ENCODE measurements at places on chromosomes 5 and 9.

DNA sequence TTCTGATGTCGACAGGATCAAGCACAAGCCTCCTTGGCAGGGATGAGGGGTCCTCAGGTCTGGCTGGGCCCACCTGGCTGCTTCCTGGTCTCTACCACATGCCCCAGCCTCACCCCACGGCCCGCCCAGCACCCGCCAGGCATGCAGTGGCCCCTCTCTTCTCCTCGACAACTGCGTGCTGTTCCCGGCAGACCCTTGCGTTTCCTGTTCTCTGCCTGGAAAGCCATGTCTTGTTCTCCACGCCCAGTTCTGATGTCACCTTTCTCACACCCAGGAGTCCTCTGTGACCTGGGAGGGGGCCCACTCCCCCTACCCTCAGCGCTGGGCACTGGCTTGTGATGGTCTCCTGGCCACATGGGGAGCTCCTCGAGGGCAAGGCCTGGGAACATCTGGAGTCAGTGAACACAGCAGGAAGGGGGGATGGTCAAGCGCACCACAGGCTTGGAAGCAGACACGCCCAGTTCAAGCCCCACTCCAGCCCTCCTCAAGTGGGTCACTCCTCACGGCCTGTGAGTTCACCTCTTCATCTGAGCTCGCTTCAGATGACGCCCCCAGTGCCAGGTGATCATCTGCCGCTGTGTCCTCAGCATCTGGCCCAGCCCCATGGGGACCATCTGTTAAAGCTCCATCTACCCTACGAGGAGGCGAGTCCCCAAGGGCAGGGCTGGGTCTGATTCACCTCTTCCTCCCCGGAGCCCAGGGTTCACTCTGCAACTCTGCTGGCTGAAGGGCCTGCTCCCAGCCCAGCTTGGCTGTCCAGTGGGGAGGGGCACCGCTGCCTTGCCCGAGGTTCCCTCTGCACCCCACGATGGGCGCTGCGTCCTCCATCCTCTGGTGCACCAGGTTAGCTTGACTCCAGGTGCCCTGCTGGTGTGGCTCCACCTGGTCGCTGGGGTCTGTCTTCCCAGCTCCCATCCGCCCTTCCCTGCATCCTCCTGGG, 133.2 kb upstream of the PHYKPL start:
- no peak for DNase-seq

DNA sequence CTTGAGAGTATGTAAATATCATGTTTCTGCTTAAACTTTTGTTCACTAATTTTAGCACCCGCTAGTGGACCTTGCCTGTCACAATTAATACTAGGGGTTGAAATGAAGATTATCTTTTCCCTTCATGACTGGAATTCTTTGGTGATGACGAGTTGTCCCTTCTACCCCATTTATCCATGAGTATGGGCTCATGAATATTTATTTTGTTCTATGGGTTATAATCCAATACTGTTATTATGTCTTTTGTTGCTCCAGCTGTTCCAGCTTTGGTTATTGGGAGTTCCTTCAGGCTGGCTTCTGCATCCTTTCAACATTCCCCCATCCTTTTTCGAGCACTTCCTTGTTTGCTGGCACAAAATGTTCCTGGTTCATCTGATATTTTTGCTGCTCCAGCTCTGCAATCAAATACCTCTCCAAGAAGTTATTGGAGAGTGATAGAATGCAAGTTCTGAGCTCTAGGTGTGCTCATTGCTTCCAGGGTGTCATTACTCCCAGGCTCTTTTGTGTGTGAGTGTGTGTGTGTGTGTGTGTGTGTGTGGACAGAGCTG, 19.7 kb upstream of the ARHGEF28 start:
- no peak for DNase-seq

DNA sequence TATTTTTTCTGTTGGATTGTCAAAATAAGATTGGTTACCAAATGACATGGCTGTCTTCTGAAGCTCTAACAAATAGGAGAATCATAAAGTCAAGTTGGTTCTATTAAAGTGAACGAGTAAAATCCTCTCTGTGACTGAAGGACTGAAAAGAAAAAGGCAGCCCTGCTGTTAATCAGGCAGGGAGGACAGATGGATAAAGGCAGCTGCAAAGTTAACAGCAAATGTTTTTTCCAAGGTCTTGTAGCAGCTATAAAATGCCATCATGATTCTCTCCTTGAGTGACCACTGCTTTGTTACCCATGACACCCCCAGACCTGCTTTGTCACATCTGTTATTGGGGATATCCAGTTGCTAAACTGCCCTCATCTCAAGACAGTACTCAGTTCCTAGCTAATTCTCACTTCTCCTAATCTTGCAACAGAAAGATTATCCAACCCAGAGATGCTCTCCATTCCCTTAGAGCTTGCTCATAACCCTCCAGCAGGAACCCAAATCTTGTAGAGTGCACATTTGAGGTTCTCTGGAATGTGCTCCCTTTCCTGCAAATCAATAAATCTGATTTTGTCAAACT, 89.7 kb upstream of the PARP8 start:
- no peak for DNase-seq

- DNase-seq = no peak
Measured at GRCh38 chr9:132026932-132027585, 52.6 kb downstream of the MED27 start.

DNA sequence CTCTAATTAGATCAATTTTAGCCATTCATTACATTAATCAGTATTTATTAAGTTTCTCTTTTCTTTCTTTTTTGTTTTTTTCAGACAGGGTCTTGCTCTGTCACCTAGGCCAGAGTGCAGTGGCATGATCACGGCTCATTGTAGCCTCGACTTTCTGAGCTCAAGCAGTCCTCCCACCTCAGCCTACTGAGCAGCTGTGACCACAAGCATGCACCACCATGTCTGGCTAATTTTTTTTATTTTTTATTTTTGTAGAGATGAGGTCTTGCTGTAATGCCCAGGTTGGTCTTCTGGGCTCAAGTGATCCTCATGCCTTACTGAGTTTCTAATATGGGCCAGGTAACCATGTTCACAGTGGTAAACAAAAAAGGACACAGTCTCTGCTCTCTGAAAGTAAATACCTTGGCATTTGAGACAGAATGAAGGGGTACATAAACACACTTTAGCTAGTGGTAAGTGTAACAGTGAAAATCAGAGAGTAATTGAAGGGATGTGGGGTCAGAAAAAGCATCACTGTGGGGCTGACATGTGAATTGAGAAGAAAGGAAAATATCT, 336.3 kb downstream of the ADGRV1 start:
- DNase-seq = no peak

DNA sequence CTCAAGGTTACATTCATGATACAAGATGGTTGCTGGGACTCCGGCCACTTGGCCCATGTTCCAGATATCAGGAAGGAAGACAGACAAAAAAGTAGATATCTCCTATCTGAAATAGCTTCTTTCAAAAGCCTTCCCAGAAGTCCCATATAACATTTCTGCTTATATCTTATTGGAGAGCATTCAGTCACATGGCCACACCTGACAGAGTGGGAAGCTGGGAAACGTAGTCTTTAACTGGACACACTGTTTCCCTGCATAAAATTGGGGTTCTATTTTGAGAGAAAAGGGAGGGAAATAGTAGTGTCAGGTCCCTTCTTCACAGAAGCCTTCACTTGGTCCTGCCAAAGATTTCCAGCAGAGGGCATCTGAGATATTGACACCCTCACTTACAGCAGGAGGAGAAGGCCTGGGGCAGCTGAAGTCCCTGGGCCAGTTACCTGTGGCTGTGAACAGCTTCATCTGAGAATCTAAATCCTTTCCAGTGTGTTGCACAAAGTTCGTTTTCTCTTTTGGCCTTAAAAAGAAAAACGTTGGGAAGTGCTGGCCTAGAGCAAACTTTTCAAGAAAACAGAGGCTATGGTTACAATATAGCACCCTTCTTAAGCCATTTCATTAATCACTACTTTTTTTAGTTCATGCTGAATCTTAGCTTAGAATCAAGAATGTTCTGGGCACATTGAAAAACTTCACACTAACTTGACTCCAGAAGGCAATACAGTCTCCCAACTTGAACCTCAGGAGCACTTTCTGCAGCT, 33.5 kb downstream of the SPEF2 start:
- DNase-seq = no peak

DNA sequence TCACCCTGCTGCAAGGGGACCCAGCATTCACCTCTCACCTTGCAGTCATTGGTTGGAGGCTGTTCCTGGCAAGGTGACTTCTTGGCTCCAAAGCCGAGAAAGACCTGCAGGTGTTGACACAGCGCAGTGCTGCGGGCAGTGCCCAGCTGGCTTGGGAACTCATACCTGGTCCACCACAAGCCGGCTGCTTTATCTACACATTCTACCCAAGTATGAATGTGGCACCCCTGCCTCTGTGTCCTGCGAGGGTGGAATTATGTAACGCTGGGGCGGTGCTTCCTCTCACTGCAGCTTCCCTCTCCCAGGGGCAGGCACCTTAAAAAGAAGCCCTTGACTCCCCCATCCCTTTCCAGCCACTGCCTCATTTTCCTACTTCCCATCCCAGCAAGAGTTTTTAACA, 2.5 kb upstream of the ZMYND19 start:
- DNase-seq = no peak

GRCh38 chr5:111742177-111742994, 14.6 kb downstream of the NREP start:
- no peak for DNase-seq

- DNase-seq = no peak
Measured at GRCh38 chr5:164748861-164749260, 1243.4 kb downstream of the MAT2B start.

GRCh38 chr5:82356808-82357671, 78.9 kb upstream of the RPS23 start:
- no peak for DNase-seq

- DNase-seq = no peak
Measured at GRCh38 chr5:179554981-179555380, 4.6 kb downstream of the RUFY1 start.

DNA sequence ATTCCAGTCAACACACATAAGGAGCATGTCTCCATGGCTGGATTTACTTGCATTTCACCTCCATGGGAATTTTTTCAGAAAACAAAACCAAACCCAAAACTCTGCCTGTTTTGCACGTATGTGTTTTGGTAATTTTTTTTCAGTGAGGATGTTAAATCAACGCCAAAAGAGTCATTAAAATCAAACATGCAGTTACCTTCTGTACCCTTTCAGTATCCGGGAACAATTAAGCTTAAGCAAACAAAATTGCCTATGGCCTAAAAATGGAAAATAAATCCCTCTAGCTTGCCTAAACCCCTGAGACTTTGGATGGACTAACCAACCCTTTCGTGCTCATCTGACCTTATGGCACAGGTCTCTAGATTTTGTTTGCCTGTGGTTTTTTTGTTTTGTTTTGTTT, 209.2 kb upstream of the KLF4 start:
- DNase-seq = no peak

GRCh38 chr9:84667571-84668195, 1.8 kb upstream of the NTRK2 start:
- DNase-seq = no peak

DNA sequence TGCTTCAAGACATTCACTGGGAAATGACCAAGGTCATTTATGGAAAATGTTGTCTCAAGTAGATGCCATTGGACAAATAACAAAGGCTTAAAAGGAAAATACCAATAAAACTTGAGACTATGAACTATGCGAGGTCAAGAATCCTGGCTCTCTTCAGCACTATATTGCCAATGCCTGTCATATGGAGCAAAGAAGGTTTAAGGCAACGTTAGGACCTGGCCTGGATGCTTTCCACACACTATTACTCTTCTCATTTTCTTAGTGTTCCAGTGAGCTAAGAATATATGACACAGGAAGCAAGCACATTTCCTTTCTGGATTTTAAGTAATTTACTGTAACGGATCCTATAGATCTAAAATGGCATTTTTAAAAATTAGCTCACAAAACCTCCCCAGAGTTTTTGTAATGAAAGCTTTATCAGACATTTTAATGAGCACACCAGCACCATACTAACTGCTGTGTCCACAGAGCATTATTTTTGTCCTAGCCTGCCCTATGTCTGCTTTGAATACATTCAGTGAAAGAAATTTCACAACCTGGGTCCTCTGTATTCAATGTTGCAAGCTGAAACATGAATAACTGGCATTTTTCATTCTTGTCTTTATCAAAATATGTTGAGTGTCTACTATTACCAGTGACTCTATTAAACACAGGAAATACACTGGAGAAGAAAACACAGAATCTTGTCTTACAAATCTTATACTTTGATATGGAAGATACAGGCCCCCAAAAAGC, 315.6 kb downstream of the CETN3 start:
- DNase-seq = no peak

GRCh38 chr5:61394078-61394704, 62.1 kb downstream of the ZSWIM6 start:
- no peak for DNase-seq

- no peak for DNase-seq
Measured at GRCh38 chr9:82223442-82223841, 234.9 kb downstream of the SPATA31D1 start.

GRCh38 chr5:178899289-178899688, 3.6 kb downstream of the ZFP2 start:
- no peak for DNase-seq

DNA sequence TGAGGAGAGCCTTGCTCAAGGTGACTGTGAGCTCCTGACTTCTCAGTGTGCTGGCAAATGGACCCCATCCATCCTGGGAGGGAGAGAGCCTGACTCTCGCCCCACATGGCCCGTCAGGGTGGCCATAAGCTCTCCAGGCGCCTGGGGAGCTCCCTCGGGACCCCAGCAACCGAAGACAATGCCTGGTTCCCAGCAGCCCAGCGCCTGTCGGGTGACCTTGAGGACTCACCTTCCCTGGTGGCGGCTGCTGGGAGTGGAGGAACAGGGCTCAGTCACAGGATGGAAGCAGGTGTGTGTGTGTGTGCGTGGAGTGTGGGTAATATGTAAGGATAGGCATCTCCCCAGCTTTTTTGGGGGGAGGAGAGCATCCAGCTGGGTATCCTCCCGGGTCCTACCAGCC, 190.3 kb downstream of the MELK start:
- no peak for DNase-seq

GRCh38 chr5:77308154-77308960, 97.9 kb downstream of the PDE8B start:
- DNase-seq = no peak

- no peak for DNase-seq
Measured at GRCh38 chr5:59684388-59685190, 208.9 kb downstream of the PDE4D start.

DNA sequence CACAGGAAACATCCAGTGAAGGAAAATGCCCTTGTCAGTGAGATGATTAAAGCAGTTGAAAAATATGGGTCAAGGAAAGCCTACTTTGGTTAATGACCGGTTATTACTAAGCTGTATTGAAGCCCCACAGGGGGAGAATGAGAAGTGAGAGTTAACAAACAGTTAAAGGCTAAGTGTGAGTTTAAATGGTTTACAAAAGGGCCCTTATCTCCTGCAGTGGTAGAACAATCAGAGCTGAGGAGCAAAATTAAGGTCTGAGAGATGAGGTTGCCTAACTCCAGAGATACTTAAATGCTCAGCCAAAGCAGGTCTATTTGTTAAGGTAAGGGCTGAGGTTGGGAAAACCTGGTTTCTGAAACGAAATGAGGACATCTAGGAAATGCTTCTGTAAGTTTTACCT, 75.1 kb upstream of the FER start:
- DNase-seq = no peak

- DNase-seq = no peak
Measured at GRCh38 chr5:129820-130219, 37.9 kb downstream of the PLEKHG4B start.

DNA sequence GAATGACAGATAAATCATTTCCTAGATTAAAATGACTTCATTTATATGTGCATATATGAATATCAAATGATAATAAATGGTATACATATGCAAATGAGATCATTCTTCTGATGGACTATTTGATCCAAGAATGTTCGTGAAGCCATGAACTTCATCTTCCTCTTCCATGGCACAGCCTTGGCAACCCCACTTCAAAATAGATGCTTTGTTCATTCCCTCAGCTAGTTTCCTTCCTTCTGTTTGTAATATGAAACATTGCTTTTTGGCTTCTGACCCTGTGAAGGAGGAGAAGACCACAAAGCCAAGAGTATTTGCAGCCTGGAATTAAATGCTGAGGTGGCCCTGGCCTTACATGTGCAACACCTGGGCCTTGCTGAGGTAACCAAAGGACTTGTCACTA, 106.8 kb upstream of the LIFR start:
- no peak for DNase-seq

Measured in NCI-H1436 treated with DMSO at 0.1 percent for 48 hours (cell line).